H1 (cell line): ENCODE measurements at places on chromosomes 1 and 21.

DNA sequence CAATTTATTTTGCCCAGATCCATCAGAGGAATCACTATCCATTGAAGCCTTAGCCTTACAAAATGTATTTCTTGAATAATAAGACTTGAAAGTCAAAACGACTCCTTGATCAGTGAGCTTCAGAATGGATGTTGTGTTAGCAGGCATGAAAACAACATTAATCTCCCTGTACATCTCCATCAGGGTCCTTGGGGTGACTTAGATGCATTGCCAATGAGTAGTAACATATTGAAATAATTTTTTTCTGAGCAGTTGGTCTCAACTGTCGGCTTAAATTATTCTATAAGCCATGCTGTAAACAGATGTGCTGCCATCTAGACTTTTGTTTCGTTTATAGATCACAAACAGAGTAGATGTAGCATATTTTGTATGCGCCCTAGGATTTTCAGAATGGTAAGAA, 482.0 kb downstream of the AMY1C start:
- no peak for DNase-seq

GRCh38 chr1:193919827-193920226, 733.4 kb upstream of the B3GALT2 start:
- DNase-seq: no peak

DNA sequence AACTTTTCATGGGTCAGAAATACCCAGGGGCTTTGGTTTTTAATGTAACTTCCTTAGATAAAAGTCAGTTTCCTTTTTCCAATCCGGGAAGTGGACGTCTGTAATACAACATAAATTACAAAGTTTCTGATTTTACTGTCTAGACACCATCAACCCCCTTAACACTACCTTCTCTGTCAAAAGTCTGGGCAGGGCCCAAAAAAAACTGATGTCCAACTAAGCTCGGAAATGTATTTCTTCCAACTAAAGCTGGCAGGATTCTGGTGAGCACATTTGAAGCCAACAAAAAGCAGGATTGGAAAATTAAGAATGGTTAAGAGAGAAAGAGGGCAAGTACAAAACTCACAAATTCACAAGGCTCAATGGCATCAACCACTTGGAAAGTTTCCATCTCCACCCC, 24.3 kb downstream of the DDAH1 start:
- DNase-seq: no peak

DNA sequence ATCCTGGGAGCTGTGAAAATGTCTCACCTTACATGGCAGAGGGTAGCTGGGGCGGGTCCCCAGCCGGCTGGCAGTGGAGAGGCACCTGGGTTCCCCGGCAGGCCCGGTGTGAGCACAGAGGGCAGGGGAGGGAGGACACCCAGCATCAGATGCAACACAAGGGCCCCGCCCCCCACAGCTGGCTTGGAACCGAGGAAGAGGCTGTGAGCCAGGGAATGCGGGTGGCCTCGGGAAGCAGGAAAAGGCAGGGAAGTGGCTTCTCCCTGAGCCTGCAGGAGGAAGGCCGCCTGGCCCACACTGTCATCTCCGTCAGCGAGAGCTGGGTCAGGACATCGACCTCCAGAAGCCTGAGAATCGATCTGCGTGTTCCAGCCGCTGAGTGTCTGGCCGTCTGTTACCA, 87.3 kb downstream of the SIK1 start:
- DNase-seq: no peak

DNA sequence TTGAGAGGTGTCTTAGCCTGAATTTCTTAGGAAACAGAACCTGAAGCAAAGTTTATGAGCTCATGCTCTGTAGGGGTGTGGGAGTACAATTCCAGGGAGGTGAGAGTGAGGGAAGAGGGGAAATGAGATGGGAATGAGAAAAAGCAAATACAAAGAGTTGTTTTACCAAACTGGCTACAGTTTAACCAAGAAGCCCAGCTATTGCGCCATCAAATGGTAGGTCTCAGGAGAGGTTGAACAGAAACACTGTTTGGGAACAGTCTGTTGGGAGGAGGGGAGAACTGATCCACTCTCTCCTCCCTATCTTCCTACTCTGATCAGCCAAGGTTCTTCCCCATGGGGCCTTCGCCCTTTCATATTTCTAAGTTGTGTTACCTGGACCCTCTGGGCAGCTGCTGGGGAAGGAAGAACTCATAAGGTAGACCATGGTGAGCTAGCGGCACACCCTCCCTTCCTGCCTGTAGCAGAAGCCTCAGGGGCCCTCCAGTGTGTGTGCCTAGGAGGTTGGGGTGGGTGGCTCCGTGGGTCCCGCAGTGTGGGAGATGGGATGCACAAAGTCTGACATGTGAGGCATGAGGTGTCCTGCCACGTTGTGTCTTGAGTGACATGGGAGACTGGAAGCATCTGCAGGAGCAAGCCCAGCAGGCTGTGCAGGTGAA, 120.5 kb downstream of the UCK2 start:
- DNase-seq: no peak

DNA sequence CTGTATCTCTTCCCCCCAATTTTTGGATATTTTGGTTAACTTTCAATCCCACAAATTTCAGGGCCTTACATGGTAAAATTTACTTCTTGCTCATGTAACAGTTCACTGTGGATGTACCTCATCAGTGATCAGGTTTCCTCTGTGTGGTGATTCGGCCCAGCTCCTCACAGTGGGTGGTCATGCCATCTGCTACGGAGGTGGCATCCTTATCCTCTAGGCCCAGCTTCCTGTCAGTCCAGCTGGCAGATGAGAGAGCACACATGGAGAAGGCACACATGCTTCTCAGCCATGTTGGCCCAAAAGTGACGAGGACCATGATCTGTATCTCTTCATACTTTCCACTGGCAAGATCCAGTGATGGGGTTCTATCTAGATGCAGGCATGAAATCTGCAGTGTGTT, 27.2 kb downstream of the PCBP3 start:
- no peak for DNase-seq

- DNase-seq: no peak
Observed at GRCh38 chr1:9671377-9672140, 20.0 kb downstream of the PIK3CD start.

DNA sequence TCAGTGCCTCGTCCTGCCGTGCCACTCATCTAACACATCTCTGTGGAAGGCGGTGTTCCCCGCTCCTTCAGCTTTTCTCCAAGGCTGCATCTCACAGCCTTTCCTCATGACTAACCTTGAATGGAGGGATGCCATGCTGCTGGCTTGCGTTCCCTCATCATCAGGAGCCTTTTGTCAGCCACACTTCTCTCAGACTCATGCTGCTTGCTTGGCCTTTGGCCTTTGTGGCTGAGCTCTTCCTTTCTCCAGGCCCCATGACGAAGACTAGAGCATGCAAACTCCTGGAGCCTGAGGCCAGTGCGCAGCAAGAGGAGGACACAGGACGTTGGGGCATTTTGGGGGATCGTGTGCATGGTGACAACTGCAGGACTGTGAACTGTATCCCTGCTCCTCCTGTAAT, 70.8 kb downstream of the SYT2 start:
- no peak for DNase-seq

DNA sequence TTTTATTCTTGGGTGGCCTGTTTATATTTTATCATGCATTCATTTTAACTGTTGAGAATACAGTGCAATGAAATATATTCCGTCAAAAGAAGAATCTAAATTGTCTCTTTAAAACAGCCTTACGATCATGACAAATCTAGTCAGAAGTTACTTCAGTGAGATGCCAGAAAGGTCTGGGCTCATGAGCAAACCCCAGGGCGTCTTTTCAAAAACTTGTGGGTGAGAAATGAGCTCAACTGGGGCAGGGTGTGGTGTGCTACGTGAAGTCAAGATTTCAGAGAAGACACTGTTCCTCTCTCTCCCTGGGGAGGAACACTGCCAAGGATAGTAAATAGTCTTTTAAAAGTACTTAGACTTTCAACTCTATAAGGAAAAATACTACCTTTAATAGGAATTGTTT, 13.4 kb upstream of the UAP1 start:
- DNase-seq: no peak

DNA sequence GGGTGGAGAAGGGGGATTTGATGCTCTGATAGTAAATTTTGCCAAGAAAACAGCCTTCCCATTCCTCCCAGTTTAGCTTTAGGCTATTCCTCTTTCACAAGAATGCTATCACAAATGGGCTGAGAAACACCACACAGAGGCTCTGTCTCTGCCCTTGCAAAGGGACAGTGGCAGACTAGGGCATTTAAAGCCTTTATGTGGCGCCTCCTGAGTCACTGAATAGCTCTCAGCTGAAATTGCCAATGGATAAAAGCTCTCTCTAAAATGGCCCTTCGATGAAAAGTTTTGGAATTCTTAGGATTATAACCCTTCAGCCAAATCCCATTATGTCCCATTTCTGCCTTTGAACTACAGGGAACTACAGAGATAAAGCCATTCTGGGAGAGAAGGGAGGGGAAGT, 1000.4 kb downstream of the ADGRL2 start:
- DNase-seq: no peak

DNA sequence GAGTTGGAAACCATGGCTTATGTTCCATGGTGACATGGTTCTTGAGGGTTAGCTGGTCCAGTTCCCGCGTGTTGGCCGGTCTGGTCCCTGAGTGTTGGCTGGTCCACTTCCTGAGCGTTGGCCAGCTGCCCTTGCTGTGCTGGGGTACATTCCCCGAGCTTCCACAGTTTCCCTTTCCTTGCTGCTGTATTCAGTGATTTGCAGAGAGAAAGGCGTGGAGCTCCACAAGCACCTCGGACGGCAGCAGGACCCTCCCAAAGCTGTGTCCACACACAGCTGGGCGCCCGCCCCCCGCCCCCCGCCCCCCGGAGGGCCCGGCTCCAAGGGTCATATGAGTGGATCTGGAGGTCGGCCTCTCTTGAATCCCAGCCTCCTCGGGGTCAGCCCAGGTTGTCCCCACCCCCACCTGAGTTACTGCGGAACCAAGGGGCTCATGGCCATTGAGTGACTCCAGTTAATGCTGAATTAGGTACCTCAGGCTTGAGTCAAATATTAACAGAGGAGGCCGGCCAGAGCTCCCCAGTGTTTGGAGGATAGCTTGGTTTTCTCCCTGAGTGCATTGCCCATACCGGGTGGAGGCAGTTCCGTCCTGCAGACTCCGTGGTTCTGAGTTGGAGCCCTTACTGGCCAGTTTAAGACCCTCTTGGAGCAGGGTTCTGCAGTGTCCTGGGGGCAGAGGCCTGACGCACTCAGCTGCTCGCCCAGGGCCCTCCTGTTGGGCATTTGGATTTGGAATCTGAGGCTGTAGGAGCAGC, 18.4 kb downstream of the COL18A1 start:
- DNase-seq: no peak

- no peak for DNase-seq
Observed at GRCh38 chr1:239572183-239572582, 185.8 kb downstream of the CHRM3 start.

- DNase-seq: no peak
Observed at GRCh38 chr21:14076143-14076806, 134.5 kb downstream of the LIPI start.

DNA sequence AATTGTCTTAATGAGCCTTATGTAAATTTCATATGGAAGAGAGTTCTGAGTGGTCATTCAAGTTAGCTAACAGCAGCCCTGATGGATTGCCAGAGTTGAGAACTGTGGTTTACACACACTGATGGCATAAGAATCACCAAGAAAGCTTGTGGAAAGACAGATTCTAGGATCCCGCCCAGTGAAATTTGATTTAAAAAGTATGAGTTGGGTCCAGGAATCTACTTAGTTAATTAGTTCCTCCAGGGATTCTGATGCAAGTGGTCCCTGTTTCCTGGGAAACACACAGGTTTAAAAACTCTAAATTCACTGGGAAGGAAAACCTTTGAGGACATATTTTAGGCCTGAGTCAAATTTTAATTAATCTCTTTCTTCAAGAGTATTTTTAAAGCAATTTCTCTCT, 144.3 kb downstream of the NTPCR start:
- DNase-seq: no peak

DNA sequence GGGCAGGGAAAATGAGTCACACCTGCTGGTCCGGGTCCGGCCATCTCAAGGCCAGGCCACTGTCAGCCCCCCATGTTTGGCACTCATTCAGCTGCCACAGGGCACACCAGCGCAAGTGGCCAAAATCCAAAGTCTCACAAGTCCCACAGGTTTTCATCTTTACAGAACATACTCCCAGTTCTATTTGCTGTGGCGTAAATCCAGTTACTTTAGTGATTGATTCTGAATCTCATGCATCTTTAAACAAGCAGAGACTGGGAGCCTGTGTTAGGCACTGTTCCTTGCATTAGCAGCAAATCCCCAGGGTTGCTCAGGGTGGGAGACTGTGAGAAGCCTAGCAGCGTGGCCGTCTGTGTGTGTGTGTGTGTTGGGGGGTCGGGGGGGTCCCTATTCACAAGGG, 1.1 kb upstream of the SLC2A5 start:
- DNase-seq: no peak

- peak; percentile 33 for DNase-seq
Observed at GRCh38 chr1:162397943-162398560, 13.9 kb downstream of the SH2D1B start.

DNA sequence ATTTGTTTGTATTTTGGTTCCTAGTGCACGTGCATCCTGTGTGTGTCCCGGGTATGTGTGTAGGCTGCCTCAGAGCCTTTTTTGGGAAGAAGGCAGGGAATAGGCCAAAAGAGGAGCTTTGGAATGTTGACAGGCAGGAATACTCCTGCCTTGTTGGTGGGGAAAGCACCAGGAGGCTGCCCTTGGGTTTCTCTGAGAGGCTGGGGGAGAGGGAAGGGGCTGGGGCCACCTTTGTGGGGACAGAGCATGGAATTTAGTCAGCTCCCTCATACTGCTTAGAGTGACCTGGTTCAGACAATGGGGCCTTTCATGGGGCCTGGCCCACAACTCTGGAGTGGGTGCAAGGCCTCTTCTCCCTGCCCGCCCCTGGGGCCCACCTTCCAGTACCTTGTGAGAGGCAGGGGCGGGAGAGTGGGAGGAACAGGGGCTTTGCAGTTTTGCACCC, 31.3 kb downstream of the ACOT11 start:
- no peak for DNase-seq

- no peak for DNase-seq
Observed at GRCh38 chr1:216047811-216048572, 375.3 kb downstream of the USH2A start.

DNA sequence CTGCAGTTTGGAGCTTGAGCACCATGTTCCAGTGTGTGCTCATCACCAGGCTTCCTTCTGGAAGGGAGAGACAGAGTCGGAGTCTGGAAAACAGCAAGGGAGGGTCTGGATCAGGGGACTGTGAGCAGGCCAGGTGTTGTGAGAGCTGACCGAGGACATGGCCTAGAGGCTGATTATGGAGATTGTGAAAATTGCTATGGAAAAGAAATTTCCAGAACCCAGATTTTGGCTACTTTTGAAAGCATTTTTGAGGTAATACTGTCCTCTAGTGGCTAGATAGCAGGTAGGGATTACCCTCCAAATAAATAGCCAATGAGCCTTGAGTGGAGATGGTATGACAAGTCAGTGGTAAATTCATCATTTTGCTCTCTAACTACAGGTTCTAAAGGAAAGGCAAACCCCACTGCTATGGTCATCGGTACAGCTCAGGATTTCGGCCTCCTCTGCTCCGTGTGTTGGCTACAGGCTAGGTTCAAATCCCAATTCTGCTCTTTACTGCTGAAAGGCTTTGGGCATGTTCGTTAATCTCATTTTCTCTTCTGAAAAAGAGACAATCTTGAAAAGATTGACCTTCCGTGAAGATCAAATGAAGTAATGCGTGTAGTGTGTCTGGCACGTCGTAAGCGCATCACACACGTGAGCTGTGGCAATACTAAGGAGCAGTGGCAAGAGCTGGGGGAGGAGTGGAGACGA, 1.0 kb upstream of the HAO2 start:
- DNase-seq: no peak

- no peak for DNase-seq
Observed at GRCh38 chr1:155042789-155043188, 8.3 kb upstream of the ADAM15 start.
